Mucosa of descending colon (tissue), 3 donors: ENCODE measurements at places on chromosomes 1 and 21.

DNA sequence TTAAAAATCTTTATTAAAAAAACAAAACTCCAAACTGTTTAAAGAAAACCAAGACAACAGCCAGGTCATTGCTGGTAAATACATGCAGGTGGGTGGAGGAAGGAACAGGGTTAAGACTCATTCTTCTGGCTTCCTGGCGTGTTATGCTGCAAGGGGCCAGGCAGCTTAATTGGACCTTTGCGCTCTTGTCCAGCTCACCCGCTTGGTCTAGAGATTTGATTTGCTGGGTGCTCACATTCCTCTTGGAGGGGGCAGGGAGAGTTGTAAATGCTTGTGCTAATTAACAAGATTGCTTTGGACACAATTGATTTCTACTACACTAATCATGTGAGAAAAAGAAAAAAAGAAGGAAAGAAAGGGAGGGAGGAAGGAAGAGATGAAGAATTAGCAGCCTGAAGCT, 10.5 kb downstream of the CEP104 start:
- DNase-seq, result no peak

GRCh38 chr1:234934611-234935033, 194.0 kb downstream of the TOMM20 start:
- DNase-seq, result no peak

- no peak for DNase-seq
Observed at GRCh38 chr1:61976566-61976965, 218.1 kb upstream of the L1TD1 start.

- DNase-seq, result no peak
Observed at GRCh38 chr1:234315091-234315541, 58.1 kb upstream of the COA6 start.

DNA sequence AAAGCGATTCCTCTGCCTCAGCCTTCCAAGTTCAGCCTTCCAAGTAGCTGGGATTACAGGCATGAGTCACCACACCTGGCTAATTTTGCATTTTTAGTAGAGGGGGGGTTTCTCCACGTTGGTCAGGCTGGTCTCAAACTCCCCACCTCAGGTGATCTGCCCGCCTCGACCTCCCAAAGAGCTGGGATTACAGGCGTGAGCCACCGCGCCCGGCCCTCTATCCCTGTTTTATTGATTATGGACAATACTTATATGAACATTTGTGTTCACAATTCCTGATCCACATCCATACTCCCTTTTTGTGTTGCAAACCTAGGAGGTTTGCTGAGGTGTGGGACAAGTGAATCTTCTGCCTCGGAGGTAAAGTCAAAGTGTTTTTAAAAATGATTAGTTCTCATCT, 245.3 kb downstream of the GREM2 start:
- no peak for DNase-seq

DNA sequence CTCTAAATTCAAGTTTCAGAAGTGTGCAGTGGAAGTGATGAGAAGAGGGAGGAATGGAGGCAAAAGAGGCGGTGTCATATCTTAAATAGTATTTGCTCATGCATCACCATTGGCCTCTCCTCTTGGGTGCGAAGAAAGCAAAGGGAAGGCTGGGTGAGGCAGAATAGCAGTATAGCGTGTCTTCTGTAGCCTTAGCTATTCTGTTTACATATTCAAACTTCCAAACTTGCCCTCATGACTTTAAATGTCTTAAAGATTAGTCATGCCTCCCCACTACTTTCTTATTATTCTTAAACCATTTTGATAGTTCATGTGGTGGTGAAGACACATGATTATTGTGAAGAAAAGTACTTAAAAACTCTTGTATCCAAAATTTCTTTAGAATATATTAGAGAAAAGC, 104.6 kb upstream of the TENT5C start:
- no peak for DNase-seq

GRCh38 chr1:26031611-26032220, 10.1 kb downstream of the EXTL1 start:
- DNase-seq, result no peak

GRCh38 chr21:29184037-29184436, 53.6 kb downstream of the MAP3K7CL start:
- DNase-seq, result no peak

DNA sequence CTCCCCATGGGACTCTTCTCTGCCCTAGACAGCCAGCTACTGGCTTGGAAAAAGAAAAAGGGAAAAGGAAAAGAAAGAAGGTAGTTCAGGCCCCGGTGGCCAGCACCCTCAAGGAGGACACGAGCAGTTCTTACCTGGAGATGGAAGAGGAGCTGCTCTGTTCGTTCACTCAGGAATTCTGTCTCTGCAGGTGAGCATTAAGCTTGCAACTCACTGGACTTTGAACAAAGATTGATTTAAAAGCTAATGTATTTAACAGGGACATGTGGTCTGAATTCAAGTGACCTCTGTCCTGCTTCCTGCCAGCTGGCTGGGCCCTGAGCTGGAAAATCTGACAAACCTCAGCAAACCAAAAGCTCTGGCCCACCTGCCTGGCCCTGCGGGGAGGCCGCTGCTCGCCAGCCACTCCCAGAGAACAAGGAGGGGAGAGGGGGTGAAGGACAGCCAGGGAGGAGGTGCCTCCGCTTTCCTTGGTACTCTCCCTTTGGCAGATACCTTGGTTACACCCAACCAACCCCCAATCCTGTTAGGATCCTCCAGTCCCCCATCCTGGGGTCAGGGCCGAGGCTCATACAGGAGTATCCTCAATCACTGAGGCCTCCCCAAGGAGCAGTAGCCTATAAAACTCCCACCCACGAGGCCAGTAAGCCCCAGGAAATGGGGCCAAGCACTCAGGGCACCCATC, at the start of gene PDZK1:
PDZK1 (minus strand) TSS at position 186 of the 685 bp plus-strand sequence. CDS start 19,347 bp downstream, outside the sequence.
- peak; percentile 10 for DNase-seq

- DNase-seq, result no peak
Observed at GRCh38 chr1:90291431-90292216, 296.7 kb downstream of the ZNF326 start.

GRCh38 chr1:177585302-177586220, 384.3 kb downstream of the SEC16B start:
- DNase-seq, result no peak

GRCh38 chr1:33928251-33928650, 64.4 kb downstream of the HMGB4 start:
- no peak for DNase-seq

- no peak for DNase-seq
Observed at GRCh38 chr1:61184714-61185106, 102.3 kb downstream of the NFIA start.

GRCh38 chr1:50346621-50347020, 76.6 kb downstream of the DMRTA2 start:
- DNase-seq, result no peak

DNA sequence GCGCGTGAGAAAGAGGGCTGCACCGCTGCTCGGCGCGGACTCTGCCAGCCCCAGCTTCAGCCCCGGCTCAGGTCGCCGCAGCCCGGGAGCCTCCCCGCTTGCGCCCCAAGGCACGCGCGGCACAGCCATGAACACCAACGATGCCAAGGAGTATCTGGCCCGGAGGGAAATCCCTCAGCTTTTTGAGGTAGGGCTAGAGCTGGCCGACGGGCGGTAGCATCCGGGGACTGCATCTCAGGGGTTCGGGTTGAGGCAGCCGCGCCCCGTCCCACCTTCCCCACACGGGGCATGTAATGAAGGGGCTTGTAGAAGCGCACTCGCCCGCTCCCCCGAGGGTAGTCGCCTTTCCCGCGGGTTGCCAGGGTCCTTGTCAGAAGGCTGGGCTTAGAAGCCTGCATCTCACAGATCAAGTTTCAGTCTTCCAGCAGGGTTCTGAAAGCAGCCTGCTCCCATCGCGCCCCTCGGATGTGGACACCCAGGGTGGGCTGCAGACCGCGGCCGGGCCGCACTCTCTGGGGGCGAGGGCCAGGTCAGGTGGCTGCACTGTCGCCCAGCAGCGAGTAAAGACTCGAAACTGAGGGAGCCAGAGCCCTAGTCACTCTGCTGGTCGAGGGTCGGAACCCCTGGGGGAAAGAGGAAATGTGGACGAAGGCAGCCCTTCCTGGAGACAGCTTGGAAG, 507 bp downstream of the AK5 start:
- DNase-seq, result peak; percentile 22

DNA sequence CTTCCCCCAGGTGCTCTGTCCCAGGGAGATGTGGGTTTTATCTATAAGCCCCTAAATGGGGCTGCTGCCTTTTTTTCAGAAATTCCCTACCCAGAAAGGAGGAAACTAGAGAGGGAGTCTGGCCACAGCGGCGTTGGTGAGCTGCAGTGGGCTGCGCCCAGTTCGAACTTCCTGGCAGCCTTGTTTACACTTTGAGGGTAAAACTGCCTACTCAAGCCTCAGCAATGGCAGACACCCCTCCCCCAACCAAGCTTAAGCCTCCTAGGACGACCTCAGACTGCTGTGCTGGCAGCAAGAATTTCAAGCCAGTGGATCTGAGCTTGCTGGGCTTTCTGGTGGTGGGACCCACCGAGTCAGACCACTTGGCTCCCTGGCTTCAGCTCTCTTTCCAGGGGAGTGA, 46.2 kb upstream of the PAPPA2 start:
- no peak for DNase-seq

DNA sequence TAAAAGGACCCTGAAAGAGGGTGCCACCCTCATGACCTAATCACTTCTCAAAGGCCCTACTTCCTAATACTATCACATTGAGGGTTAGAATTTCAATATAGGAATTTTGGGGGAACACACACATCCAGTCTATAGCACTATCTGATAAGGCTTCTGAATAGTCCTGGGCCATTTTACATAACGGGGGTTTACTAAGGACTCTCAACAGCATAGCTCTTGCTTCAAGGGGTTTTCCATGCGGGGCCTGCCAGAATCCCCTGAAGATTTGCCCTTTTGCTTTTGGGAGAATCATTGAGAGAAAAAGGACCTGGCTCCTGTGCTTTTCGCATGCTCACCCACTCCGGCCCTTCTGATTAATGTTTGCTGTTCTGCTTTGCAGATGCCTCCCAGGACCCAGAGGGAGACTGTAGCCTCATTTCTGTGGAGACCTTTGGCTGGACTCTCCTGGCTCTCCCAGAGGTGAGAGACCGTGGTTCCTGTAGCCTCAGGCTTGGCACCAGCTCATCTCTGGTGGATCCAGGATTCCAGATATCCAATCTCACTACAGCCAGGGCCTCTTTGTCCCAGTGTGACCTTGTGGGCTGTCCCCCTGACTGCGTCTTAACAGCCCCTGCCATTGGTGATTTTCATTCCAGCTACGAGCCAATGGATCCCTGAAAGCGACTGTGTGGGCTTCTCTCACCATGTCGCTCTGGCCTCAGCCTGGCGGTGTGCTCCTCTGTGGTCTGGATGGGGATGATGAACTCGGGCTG, 72.6 kb downstream of the DDR2 start:
- DNase-seq, result no peak

GRCh38 chr1:200837931-200838571, 34.7 kb upstream of the GPR25 start:
- no peak for DNase-seq

DNA sequence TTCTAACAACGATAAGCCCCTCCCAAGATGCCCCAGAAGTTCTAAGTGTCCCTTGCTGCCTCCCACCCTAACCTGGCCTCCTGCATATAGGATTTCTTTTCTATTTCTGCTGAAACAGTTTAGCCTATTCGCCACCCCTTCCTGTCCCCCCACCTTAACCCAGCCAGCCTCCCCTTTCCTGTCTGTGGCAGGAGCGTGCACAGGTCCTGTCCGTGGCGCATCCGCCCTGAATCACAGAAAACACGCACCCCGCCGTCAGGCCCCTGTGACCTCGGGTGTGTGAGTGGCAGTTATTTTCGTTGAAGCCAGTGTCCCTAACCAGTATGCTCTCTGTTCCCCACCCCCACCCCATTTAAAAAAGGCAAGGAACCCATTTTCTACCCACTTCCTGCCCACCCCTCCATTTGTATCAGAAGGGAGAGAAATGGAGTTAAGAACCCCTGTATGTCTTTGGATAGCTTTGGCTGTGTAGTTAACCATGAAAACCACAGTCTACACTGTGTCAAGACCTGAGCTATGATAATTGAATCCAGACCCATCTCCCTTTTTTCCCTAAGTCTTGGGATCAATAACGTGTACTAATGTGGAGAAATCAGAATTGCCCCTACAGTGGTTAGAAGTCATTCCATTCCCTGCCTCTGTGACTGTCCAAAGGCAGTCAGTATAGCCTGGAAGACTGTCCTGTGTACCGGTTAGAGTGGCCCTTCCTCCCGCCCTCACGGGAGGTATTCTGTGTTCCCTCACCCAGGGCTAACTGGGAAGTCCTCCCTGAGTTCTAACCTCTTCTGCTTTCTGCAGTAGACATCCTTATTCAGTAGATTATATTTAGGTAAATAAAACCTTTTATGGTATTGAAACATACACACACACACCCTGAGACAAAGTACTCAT, 1.8 kb downstream of the PLEKHO1 start:
- peak; percentile 87 for DNase-seq

DNA sequence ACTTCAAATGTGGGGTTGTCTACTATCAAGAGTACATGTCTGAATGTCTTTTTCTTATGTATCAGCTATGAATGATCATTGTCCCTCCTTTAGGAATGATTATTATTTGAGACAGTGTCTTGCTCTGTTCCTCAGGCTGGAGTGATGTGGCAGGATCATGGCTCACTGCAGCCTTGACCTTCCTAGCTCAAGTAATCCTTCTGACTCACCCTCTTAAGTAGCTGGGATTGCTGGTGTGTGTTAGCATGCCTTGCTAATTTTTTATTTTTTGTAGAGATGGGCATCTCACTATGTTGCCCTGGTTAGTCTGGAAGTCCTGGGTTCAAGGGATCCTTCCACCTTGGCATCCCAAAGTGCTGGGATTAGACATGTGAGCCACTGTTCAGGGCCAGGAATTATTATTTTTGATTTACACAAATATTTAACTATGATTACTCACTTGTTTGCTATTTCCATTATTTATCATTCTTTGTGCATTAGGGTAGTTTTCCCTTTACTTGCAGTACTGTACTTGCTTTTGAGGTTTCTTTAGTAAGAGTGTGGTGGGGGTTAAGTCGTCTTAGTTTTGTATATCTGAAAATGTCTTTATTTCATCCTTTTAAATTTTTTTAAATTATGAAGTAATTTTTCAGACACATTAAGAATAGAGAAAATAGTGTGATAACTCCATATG, 12.8 kb downstream of the S100A7 start:
- DNase-seq, result no peak

DNA sequence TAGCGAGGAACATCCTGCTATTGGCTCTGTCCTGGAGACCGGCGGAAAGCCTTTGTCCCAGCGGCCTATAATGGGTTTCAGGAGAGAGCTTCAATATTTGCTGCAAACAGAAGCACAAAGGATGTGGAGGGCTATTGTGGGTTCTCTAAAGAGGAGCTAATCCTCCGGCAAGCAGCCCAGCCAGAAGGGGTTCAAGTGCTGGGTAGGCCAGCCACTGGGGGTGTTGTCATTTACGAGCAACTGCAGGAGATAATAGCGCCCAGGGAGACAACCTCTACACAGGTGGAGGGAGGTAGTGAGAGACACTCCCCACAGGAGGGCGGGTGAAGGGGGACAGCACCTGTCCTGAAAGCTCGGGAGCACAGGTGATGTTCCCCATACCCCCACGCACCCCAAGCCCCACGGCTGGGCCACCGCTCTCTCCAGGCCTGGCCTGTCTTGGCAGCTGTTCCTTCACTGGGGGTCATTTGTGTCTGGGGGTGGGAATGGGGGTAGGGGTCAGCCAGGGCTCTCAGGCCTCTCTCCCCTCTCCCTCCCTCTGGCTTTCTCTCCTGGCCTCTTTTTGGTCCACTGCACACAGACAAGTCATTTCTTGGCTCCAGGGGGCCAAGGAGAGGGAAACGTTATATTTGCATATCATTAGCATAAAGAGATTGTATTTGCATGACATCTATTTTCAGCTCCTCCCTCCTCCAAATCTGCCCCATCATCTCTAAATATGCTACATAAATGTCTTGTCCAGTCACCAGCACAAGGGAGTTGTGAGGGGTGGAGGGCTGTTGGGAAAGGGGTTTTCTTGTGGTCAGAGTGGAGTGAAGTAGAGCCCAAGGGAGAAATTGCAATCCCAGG, 22.0 kb upstream of the SLC26A9 start:
- DNase-seq, result no peak
